AG08395 (cell line): ENCODE measurements at places on chromosomes 11 and 22.

DNA sequence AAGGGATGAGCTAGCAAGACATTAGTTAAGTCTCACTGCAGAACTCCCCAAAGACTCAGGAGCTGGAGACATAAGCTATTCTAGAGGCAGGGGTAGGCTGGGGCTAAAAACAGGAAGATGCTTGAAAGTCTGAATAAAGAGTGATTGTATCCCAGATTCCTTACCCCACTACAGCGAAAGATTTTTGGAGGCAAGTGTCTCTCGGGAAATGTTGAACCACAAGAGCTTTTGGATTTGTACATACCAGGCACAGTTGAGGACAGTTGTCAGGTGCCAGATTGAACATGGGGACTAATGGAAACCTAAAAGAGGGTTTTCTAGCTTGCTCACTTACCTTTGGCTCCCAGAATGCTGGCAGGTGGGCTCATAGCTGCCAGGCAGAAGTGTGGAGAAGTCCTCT lies 43.5 kb upstream of the OR9Q1 start:
- DNase-seq, result no peak

- no peak for DNase-seq
These were observed 149.5 kb downstream of the COMMD9 start for GRCh38 chr11:36139767-36140166.

- no peak for DNase-seq
These were observed 11.8 kb downstream of the LTBP3 start for GRCh38 chr11:65546217-65546958.

DNA sequence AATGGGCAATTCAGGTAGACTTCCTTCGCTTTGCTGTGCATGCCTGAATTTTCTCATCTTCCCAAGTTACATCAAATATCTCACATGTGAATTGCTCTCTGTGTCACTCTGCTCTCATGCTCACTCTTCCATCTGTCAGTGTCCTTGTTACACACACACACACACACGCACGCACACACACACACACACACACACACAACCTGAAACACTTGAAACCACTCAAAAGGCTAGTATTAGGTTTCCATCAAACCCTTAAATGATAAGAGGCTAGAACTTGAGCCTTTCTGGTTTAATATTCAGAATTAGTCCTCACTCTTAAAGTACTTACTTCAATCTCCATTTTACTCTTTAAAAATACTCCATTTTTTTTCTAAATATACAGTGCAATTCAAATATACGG lies 282.4 kb downstream of the C11orf87 start:
- no peak for DNase-seq

DNA sequence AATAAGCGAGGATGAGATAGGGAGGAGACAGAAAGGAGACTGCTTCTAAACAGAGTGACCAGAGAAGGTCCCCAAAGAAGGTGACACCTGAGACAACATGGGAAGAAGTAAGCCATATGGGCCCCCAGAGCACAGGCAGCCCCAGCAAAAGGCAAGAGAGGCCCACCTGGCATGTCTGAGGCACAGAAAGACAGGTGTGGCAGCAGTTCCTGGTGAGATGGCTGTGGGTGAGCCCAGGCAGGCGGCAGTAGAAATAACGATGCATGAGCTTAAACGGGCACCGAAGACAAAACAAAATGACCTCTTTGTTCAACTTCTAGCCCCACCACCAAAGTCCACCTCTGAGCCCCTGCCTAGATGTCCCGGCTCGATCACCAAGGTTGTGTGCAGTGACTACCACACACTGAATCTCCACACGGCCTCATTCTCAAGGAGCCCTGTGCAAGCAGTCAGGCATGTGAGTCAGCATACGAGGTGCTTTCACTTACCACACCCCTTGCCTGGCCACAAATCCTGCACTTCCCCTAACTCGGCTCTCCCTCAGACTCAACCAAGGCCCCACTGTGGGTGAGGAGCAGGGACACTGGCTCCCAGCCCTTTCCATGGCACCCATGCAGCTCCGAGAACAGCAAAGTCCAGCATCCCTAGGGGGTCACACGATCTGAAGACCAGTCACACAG lies 77.6 kb downstream of the PACSIN2 start:
- peak; percentile 76 for DNase-seq

GRCh38 chr22:20577549-20577975 lies 70.2 kb downstream of the MED15 start:
- no peak for DNase-seq

DNA sequence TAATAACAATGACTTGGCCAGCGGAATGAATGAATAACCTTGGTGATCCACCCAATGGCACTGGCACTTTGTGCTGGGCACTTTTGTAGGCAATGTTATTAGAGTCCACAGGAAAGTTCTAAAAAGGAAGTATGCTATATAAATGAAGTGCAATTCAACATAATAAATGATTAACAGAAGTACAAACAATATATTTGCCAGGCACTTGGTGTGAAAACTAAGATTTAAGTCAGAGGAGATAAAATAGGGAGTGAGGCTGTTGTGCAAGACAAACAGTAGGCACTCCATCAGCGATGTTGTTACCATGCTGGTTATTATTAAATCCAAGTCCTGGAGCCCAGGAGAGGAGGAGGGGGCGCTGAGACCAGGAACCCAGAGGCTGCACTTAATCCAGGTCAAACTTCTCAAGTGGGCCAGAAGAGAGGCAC lies 173.8 kb downstream of the LARGE1 start:
- DNase-seq, result no peak

DNA sequence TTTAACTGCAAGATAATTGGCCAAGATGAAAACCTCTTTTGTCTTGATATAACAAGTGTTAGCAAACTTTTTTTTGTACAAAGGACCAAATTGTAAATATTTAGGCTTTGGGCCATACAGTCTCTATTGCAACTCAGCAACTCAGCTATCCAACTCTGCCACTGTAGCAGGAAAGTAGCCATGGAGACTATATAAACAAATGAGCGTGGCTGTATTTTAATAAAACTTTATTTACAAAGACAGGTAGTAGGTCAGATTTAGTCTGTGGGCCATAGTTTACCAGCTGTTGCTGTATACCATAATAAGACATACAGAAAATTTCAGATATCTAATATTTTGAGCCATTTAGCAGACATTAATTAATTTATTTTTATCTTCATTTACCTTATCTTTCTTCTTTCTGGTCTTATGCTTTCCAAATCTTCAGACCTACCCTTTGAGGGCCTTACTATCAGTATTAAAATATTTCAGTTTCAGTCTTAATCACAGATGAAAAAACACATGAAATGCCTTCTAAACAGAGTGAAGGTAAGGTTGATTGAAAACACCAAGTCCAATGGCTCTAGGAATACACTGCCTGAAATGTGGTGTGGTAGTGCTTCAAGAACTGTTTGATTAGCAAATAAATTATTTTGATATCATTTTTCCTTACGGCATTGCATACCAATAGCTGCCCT lies 256.9 kb upstream of the CTSC start:
- no peak for DNase-seq

- no peak for DNase-seq
These were observed 67.5 kb downstream of the C11orf58 start for GRCh38 chr11:16805938-16806337.

- DNase-seq, result peak; percentile 35
These were observed 63.7 kb downstream of the MAML2 start for GRCh38 chr11:96279018-96279895.

DNA sequence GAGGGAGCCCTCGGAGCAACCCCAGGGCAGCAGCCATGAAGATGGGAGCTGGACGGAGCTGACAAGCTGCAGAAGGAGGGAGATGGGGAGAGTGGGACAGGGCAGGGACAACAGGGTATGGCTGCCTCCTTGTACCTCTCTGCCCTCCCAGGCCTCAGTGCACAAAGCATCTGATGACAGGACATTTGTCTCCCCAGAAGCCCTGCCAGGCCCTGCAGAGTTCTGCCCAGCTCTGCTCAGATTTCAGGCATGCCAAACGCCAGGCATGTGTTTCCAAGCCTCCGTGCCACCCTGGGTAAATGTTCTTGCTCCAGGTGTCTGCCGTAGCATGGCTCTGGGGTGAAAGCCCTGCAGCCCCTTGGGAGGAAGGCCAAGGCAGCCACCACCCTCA lies 1.1 kb upstream of the IFITM10 start:
- no peak for DNase-seq

DNA sequence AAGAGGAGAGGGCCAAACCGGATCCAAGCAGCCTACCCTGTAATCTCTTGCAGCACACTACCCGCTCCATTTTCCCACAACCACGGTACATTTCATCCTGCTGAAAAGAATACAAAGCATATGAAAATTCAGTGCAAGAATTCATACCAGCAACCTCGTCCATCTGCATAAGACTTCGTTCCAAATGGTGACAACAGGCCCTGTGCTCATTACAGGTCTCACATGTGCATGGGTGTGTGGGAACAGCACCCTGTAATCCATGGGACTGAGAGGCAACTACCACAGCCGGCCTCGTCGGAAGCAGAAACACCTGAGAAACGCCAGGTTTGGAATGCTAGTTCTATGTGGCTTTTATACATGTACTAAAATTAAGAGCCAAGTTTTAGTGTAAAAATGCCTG lies 52.3 kb downstream of the LARGE1 start:
- DNase-seq, result no peak

GRCh38 chr11:33722590-33723234 lies 13.5 kb downstream of the CD59 start:
- peak; percentile 74 for DNase-seq

GRCh38 chr11:95152876-95153856 lies 63.5 kb downstream of the ENDOD1 start:
- no peak for DNase-seq

GRCh38 chr11:103079833-103080232 lies 12.1 kb downstream of the DCUN1D5 start:
- no peak for DNase-seq

DNA sequence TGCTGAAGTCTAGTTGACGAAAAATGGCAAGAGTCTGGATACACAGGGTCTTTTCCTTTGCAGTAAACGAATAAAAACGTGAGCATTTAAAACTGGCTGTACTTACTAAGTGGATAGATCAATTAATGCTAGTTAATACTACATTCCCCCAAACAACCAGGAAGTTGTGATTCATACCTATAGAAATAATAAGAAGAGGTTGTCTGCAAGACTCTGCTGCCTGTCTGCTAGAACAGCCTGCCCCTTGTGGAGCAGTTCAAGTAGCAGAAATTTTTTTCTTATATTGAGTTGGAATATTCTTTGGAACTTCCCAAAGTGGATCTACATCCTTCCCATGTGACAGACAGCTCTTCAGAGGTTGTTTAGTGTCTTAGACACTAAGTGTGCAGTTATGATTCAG lies 86.8 kb downstream of the TEAD1 start:
- DNase-seq, result no peak

- DNase-seq, result no peak
These were observed 219.3 kb downstream of the BUD13 start for GRCh38 chr11:116553482-116553881.

DNA sequence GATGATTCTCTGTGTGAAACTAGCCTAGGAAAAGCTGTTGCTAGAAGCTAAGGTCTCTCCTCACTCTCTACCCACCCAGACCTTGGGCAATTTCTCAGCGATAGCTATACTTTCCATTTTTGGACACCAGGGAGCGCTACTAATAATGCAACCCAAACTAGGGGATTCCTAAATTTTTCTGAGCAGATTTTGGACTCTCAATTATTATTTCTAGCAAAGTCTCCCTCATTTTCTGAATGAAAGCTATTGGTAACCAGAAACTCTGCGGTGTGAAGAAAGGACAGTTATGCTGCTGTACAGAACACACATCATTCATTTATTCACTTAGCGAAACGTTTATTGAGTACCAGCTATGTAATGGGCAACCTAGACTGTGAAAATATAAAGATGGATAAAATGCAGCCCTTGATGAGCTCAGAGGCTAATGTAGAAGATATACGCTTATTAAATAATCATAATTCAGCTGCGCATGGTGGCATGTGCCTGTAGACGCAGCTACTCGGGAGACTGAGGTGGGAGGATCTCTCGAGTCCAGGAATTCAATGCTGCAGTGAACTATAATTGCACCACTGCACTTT lies 6.1 kb upstream of the STIM1 start:
- peak; percentile 58 for DNase-seq

DNA sequence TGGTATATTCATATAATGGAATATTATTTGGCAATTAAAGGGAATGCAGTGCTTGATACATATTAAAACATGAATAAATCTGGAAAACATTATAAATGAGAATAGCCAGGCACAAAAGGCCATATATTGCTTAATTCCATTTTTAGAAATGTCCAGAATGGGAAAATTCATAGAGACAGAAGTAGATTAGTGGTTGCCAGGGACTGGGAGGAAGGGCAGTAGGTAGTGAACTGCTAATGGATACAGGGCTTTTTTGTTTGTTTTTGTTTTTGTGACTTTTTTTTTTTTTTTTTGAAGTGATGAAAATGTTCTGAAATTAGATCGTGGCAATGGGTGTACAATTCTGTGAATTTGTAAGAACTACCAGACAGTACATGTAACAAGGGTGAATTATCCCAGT lies 86.1 kb downstream of the YAP1 start:
- DNase-seq, result no peak

GRCh38 chr11:10091314-10092045 lies 202.5 kb downstream of the SBF2 start:
- DNase-seq, result no peak

- DNase-seq, result no peak
These were observed 3.6 kb downstream of the MYBPC3 start for GRCh38 chr11:47348859-47349258.

GRCh38 chr11:133443206-133443747 lies 89.0 kb downstream of the OPCML start:
- DNase-seq, result no peak

GRCh38 chr11:61065955-61066638 lies 36.2 kb upstream of the CD5 start:
- no peak for DNase-seq

DNA sequence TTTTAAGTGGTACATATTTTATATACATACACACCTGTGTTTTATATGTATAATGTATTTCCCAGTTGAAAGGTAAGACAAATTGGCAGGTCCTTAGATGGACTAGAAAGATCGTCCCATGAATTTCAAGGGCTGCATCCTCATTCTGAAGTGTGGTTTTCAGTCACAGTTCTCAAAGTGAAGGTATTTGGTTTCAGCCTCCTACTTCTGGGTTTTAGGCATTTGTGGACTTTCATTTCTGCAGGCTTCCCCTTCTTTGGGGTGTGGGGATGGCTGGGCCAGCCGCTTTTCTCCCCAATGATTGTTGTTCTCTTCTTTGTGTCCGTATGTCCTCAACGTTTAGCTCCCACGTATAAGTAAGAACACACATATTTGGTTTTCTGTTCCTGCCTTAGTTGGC lies 10.0 kb downstream of the DCPS start:
- DNase-seq, result no peak
